Central memory CD8-positive, alpha-beta T cell (primary cell): ENCODE measurements at places on chromosomes 2 and 18.

DNA sequence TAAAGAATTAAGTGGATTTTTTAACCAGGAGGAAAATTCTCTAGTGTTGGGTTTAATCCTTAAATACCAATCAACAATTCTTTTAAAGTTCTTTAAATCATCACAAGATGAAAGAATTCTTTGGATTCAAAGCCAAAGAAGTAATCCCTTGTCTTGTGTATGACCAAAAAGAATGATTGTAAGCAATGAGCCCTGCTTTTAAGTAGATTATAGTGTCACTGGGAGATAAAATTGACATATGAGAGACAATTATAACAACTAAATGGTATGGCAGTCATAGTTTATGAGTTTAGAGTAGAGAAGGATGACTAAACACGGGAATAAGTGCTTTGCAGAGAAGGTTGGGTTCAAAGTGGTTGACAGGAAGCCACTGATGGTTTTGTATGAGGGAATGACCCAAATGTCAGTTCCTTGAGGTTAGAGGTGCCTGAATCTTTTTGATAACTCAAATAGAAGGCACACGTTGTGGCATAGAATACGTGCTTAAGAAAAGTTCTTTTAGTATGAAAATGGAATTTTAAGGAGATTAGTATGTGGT, 199.6 kb upstream of the TCF4 start:
- no peak for DNase-seq

DNA sequence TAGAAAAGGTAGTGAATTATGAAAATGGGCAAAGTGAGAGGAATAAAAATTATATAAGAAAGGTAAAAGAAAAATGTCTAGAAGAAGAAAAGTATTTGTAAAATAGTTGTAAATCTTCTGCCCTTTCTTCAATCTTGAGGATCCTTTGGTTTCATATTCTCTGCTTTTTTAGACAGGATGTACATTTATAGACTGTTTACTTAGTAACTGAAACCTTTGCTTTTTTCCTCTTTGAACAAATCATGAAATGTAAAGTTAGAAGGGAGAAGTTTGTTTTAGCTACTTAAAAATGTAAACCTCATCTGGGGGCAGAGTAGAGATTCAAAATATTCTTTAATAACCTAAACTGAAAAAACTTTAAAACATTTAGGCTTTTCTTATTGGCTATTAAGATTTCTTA, 150.4 kb upstream of the ITGA4 start:
- DNase-seq, result no peak

DNA sequence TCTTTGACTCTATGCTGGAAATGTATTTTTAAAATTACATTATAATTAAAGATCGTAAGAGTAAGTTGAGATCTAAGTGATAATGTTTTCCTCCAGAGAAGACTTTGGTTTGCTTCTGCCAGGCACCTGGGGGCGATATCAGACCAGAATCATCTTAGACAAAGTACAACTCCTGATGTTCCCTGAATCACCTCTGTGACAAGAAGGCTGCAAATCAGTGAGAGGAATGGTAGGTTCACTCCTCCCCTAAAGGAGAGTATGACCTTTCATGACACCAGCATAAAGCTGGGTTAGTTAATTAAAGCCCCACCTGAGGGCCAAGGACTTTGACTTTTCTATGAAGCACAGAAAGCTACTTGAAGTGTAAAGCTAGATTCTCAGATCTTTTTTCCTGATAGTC, 114.4 kb upstream of the DTNA start:
- DNase-seq, result no peak

DNA sequence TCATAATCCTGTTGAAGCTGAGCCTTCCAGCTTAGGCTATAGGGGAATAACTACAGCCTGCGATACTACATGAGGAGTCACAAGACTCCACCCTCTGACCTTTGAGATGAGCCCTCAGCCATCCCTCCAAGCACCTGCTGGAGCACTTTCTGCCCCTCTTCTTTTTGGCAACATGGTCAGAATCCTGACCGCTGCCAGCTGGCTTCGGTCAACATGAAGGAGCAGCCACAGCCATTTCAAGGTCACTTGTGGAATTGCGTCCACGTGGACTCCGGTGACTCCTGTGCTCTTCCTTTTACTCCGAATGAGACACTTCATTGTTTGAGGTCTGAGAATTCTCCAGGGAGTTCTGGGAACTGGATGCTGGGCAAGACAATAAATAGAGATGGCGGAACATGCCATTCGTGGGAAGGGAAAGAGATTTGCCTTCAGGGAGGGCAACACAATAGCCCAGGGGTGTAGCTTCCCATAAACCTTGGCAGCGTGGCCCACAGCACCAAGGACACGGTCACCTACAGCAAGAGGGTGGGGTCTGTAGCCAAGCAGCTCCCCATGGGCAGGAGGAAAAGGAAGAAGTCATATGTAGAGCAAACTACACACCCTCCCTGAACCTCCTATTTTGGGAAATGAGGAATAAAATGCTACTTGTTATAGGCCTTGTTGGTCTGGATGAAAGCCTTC, 73.3 kb upstream of the PPP1CB start:
- DNase-seq, result no peak

GRCh38 chr2:36376319-36376765, 20.8 kb downstream of the CRIM1 start:
- DNase-seq, result no peak

GRCh38 chr18:12318334-12318697, 10.3 kb downstream of the TUBB6 start:
- DNase-seq, result no peak

GRCh38 chr18:70228536-70228935, 23.0 kb upstream of the RTTN start:
- no peak for DNase-seq

DNA sequence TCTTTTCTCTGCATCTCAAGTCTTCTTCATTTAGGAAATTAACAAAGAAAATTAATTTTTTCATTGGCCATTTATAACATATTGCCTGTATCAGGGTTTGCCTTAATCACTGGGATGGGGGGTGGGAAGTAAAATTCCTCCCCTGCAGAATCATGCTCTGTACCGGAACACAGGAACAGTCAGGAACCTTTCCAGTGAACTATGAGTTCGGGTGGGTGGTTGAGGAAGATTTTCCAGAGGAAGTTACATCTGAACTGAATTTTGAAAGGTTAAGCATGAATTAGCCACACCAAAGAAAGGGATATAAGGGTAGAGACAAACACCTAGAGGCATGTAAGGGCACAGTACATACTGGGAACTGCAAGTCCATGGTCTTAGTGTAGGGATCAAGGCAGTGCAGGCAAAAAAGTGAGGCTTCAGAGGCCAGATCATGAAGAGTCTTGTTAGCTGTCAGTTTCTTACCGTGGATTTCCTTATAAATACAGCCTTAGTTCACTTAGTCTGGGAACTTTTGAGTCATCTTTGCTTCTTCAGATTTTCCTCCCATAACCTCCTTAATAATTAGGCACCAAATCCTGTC, 55.6 kb downstream of the FAM117B start:
- no peak for DNase-seq

DNA sequence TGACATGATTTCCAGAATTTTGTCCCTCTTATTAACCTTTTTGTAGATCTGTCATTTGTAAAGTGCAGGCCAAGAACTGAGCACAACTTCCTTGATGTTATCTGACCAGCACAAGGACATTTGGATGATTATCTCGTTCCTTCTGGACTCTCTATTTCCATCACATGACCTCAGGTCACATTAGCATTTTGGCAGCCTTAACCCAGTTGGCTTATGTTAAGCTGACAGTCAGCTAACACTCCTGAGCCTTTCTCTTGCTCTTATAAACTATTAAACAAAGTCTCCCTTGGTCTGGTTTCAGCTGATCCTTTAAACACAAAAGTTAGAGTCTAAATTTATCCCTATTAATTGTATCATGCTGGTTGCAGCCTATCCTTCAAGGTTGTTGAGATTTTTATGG, 167.2 kb upstream of the RBBP8 start:
- DNase-seq, result no peak

DNA sequence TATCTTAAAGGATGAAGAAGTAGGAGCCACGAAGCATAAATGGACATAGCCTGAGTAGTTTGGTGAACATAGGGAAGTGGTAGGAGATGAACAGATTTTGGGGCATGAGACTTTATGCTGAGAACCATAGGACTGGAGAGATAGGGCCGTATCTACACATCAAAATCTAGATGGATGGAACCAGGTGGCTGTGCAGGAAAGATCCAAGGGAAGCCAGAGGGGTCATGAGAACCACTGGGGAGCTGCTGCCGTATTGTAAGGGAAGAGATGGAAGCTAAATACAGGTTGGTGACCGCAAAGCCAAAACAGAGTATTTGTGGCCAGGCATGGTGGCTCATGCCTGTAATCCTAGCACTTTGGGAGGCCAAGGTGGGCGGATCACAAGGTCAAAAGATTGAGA, 124.3 kb downstream of the TRIB2 start:
- no peak for DNase-seq

DNA sequence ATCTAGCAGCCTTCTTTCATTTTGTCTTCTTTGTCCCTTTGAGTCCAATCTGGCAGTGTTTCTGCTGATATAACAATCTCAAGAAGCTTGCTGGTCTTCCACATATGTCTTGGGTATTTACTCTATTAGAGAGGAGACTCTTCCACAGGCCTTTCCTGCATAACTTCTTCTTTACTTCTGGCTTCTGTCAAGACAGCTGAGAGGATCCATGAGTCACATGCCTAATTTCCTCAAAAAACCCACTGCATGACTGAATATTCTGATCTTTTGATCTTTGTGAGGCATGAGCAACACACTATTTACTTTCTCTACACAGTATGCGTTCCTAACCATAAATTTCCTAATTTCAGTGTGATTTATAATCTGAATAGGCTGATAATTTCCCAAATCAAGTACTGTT, 5.1 kb upstream of the DCC start:
- DNase-seq, result no peak

DNA sequence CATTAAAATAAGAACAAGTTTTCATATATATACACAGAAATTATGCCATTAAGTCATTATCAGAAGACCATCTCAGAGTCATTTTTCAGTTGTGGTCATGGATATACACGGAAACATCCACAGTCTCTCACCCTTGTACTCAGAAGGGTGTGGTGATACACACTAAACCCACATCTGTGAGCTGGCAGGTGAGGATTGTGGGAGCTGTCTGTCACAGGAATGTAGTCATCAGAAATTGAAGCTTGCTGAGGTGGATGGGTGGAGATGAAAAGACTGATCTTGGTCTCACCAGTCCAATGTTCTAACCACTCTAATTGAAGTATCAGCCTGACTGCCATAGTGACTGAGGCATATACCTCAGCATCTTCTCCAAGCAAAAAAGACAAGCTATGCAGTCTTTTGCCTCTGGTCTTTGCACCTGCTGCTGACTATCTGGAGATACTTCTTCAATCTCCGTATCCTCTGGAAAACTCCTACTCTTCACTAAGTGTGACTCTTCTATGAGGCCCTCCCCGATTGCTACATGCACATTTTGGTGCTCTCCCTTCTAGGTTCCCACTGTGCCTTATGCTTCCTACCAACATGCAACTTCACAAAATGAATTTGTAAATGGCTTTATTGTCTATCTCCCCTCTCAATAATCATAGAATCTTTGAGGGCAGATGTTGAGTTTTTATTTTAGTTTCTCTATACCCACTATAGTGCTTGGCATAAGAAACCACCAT, 232.8 kb downstream of the DYM start:
- DNase-seq, result no peak

DNA sequence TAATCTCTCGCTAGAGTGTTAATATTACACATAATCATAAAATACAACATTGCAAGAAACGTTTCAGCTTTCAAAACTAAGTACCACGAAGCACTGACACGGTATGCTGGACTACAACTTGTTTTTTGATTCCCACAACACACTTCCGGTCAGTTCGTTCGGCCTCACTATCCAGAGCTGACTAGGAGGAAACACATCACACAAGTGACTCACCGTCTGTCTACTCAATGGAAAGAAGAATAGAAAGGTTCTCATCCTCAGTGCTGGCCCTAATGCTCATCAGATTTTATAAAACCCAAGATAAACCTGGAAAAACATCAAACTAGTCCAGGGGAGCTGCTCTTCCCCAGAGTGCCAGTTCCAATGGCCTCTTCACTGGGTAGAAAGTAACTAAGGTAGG, 42.9 kb downstream of the ZNF385B start:
- no peak for DNase-seq

DNA sequence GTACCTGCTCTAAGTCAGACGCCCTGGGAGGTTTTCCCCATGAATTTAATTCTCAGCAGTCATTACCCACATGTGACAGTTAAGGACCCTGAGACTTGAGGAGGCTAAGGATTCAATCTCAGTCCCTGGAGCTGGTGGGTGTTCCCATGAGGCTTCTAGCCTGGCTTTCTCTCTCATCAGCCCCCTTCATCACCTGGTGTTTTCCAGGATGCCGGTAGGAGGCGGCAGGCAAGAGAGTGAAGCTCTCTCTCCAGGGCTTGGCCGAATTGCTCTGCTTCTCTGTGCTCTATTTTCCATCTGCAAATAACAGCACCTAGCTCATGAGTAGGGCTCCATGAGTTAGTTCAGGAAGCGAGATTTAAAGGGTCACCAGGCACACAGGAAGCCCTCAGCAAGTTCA, 241.9 kb downstream of the PTPRM start:
- no peak for DNase-seq

DNA sequence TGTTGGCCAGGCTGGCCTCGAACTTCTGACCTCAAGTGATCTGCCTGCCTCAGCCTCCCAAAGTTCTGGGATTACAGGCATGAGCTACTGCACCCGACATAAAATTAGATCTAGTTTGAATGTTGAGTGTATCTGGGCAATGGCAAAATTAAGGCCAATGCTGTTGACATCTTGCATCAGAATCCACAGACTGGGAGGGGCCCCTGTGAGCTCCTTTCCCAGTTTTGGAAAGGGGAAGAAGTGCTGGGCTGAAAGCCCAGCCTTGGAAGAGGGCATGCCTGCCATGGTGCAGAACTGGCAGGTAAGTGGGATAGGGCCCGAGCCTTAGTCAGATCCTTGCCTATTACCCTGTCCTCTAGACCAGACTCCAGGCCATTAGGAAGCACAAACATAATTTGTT, 4.5 kb upstream of the MYOM1 start:
- DNase-seq, result no peak

GRCh38 chr2:218861645-218862318, 2.2 kb downstream of the WNT6 start:
- no peak for DNase-seq

DNA sequence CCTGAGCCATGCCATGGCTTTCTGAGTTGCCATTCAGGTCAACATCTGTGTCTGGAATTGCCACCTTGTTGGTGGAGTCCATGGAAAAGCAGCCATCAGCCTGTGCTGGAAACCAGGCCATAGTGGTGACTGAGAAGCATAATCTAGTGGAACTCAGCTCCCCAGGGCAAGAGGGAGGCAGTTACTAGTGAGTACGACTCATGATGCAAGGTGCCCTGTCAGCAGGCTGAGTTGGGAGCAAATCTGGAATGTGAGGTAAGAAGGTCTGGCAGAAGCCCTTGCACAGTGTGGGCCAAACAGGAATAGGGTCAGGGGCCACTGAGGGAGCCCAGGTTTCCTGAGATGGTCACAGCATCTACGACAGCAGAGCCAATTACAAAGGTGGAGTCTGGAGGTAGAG, 37.1 kb downstream of the SULT1C2 start:
- no peak for DNase-seq
